Stimulated activated naive CD8-positive, alpha-beta T cell treated with anti-CD3 and anti-CD28 coated beads, Interleukin-15, Interleukin-2, amounts not matched to agents 100 U/mL and 50 U/mL, for 24 hours (primary cell): ENCODE measurements at places on chromosomes 6 and 20.

DNA sequence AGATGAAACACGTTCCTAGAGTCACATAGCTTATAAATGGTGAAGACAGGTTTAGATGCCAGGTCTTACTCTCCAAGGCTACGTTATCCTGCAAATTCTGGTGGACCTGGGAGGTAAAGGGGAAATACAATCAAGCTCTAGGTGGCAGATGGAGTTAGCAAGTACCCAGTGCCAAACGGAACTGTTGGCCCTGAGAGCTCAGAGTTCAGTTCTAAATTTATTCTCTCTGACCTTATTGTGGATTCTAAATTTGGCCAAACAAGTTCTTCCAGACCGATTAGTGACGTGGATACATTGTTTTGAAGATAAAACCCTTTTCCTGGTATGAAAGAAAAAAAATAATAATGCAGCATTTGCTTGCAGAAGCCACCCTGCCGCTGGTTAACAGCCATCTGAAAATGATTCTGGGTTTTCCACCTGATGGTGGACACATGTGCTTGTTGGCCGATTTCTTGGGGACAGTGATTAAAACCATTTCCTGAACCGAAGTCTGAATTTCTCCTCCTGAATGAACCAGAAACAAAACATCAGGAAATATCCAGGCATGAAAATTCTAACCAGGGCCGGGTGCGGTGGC lies 32.5 kb downstream of the RIPOR3 start:
- DNase-seq, result no peak

- DNase-seq, result no peak
Measured at GRCh38 chr6:11659757-11660156, 118.8 kb downstream of the ADTRP start.

DNA sequence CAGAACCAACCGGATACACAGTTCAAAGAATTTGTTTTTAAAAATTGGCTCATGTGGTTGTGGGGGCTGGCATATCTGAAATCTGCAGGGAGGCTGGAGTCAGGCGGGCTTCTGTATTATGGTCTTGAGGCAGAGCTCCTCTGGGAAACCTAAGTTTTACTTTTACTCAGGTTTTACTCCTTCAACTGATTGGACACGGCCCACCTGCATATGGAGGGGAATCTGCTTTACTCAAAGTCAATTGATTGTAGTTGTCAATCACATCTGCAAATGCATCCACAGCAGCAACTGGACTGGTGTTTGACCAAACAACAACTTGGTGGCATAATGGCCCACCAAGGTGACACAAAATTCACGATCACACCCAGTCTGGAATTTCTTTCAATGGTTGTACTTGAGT lies 103.4 kb downstream of the ERMARD start:
- no peak for DNase-seq

GRCh38 chr6:84123186-84123585 lies 89.6 kb downstream of the MRAP2 start:
- no peak for DNase-seq

DNA sequence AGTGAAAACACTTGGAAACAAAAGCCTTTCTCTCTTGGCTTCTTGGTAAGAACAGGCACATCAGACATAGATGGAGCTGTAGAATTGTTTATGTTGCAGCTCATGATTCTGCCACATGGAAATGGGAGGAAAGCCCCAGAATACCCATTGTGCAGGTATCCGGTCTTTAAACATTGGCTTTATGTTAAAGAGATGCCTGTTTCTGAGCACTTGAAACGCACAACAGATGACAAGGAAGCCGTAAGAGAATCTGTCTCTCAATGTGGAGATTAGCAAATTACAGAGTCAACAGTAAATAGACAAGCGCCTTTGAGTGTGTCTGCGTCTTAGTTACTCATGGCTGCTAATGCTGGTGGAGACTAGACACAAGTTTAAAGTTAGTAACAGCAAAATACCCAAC lies 10.5 kb downstream of the TNFAIP3 start:
- no peak for DNase-seq

- no peak for DNase-seq
Measured at GRCh38 chr6:7165002-7165889, 57.5 kb downstream of the RREB1 start.

GRCh38 chr6:111888928-111889695 lies 15.9 kb upstream of the FYN start:
- DNase-seq, result no peak

DNA sequence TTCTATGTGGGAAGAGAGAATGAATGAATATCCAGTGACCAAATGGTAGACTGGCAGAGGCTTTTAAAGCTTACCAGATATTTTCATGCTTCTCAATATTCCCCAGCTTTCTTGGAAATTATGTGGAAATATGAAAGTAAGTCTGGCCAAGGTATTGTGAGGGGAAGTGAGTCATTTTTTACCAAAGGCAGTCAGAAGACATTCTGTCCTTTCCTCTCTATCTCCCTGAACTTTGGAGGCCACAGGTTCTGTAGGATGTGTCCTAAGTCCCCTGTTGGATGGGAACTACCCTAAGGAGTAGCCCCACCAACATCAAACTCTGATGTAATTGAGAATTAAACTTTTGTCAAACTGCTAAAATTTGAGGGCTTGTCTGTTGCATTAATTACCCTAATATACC lies 593.8 kb upstream of the NRSN1 start:
- no peak for DNase-seq

DNA sequence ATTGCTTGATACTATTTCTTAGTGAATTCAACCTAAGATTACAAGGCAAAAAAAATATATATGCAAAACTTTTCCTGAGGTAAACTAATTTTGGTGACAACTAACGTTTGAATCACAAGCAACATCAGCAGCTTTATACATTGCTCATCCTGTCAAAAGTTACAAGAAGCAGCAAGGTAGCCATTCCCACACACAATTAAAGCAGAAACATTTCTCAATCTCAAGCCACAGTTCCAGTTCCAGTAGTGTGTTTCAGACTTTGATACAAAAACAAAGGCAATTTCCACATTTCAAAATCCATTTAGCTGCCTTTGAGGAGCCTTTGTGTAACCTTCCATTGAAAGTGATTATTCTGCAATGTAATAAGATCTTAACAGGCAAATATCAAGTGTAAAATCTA lies 191.0 kb downstream of the WDR27 start:
- no peak for DNase-seq
